DMS153 (cell line): ENCODE measurements at places on chromosomes 11 and 22.

GRCh38 chr11:131582021-131582525, 211.7 kb downstream of the NTM start:
- DNase-seq = no peak

DNA sequence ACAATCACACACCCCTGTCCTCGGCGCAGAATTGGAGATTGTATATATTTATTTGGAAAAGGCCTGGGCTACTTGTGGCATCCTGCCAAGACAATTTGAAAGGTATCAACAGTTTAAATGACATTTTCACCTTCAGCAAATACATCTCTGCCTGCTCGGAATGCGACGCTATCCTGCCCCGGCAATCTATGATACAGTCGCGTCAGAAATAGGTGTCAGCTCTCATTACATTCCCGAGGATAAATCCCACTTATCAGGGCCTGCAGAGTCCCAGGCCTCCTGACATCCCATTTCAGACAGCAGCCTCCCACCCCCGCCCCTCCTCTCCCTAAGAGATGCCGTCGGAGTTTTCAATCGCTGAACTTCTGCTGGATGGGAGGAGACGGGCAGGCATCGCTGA, 114.7 kb downstream of the BRD1 start:
- DNase-seq = no peak

GRCh38 chr11:126403658-126404057, 48.2 kb downstream of the ST3GAL4 start:
- no peak for DNase-seq

- DNase-seq = no peak
Measured at GRCh38 chr11:134082990-134083389, 14.1 kb downstream of the JAM3 start.

DNA sequence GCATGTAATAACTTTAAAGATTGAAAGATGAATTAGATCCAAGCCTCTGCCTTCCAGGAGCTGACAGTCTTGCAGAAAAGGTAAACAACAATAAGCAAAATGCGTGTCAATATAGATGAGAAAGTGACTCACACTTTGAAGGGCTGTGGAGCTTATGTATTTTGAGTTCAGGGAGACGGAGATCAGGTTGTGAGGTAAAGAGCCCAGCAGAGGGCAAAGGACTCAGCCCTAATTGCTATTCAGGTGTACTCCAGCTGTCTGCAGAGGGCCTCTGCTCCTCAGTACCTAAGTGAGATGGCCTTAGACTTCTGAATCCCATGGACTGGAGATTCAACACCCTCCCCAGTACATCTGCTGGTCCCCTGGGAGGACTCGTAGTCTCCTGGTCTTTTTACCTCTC, 22.9 kb upstream of the CTR9 start:
- DNase-seq = no peak

- DNase-seq = no peak
Measured at GRCh38 chr11:5622802-5623201, 2.0 kb upstream of the TRIM34 start.

DNA sequence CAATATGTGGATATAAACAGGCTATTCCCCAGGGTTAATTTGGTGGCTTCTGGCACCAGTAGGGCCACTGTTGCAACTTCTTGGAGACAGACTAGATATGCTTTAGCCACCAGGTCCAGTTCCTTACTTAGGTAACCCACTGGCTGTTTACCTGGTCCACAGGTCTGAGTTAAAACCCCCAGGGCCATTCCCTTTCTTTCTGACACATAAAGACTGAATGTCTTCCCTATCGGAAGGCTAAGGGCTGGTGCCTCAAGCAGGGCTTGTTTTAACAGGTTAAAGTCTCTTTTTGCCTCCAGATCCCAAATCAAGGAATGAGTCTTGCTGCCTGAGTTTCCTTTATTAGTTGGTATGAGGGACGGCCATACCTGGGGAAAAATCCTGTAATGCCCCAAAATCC, 1052.7 kb upstream of the CNTN5 start:
- no peak for DNase-seq

GRCh38 chr22:46052801-46053562, 76.0 kb upstream of the WNT7B start:
- DNase-seq = peak; percentile 81

DNA sequence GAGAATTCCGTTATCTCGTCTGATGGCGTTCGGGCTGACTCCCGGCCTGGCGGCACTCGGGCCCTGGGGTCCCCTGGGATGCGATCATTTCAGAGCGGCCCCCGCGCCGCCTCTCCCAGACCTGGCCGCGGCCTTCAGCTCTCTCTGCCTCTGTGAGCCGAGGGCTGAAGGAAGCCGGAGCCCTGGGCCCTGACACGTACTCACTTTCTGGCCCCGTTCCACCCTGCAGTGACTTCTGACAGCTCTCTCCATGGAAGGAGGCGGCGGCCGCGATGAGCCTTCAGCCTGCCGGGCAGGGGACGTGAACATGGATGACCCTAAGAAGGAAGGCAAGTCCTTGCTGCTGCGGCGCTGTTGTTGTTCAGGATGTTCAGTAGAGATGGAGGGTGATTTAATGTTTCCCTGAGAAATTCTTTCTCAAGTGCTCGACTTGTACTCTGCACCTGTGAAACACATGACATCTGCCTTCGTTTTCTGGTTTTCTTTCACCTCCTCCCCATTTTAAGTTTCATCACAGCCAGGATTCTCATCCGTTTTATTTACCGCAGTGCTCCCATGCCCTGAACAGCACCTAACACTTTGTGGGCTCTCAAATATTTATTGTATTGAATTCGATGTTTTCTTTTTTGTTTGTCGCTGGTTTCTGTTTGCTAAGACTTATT, 612 bp downstream of the GTSE1 start:
- no peak for DNase-seq

- DNase-seq = no peak
Measured at GRCh38 chr22:38397189-38398085, 57.6 kb downstream of the KCNJ4 start.

- DNase-seq = peak; percentile 37
Measured at GRCh38 chr11:18775492-18776292, 15.9 kb downstream of the PTPN5 start.

DNA sequence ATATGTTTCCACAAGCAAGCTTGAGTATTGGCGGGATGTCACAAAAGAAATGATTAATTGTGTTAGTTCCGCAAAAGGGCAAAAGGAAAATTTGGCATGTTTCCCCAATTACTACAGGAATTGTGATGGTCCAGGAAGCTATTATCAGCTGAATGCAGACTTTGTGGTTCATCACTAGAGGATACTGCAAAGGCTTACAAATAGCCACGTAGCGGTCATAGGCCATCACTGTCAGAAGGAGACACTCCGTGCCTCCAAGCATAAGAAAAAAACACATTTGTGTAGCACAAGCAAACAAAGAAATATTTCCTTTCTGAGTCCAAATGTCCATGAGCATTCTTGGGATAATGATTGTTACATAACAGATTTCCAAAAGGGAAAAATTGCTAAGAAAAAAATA, 1.8 kb downstream of the OR10AG1 start:
- DNase-seq = no peak

GRCh38 chr11:33668468-33668825, 32.2 kb downstream of the C11orf91 start:
- no peak for DNase-seq

DNA sequence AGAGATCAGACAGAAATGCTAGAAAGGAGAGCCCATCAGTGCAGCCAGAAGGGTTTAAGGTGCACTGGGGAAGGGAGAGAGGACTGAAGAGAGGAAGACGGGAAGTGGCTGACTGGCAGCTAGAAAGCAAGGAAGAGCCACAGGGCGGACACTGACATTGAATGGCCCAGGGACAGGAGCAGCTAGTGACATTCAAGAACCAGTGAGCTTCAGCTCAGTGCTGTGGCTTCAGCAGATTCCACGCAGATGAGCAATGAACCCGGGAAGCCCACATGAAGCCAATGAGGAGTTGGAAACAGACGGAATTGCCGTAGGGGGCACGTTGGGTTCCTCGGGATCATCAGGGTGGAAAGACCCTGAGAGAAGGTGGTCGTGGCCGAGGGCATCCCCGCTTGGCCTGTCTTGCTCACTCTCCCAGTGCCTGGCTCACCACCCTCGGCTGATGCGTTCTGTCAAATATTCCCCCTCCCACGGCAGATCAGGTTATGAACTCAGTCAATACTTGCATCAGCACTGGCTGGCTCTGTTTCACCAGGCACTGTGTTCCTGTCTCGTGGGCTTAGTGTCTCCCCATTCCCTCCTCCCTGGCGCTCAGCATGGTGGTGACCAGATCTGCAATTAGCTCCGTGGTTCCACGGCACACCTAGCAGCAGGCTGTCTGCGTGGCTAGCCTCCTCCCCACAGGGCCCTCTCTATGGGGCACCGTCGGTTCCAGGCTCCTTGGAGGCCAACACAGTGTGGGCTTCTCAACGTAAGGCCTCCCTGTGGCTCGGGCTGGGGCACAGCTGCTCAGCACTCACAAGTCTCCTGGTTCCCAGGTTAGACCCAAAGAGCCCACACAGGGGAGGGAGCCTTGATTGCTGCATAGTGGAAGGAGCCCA, 145.5 kb downstream of the TRIM29 start:
- no peak for DNase-seq

DNA sequence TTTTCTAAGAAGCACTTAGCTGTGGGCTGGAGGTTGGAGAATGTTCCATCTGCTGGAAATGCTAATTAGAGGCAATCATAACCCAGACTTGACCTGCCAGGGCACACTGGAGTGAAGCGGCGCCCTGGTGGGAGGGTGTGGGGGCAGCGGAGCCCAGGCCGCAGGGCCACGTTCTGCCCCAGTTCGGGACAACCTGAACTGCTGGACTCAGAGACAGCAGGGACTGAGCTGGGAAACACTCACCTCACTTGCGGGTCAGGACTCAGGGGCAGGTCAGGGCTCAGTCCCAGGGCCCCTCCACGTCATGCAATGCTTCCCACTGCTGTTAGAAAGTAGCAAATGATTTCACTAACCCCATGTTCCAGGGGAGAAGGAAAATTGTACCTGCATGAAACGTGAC, 316.4 kb downstream of the NTM start:
- no peak for DNase-seq

DNA sequence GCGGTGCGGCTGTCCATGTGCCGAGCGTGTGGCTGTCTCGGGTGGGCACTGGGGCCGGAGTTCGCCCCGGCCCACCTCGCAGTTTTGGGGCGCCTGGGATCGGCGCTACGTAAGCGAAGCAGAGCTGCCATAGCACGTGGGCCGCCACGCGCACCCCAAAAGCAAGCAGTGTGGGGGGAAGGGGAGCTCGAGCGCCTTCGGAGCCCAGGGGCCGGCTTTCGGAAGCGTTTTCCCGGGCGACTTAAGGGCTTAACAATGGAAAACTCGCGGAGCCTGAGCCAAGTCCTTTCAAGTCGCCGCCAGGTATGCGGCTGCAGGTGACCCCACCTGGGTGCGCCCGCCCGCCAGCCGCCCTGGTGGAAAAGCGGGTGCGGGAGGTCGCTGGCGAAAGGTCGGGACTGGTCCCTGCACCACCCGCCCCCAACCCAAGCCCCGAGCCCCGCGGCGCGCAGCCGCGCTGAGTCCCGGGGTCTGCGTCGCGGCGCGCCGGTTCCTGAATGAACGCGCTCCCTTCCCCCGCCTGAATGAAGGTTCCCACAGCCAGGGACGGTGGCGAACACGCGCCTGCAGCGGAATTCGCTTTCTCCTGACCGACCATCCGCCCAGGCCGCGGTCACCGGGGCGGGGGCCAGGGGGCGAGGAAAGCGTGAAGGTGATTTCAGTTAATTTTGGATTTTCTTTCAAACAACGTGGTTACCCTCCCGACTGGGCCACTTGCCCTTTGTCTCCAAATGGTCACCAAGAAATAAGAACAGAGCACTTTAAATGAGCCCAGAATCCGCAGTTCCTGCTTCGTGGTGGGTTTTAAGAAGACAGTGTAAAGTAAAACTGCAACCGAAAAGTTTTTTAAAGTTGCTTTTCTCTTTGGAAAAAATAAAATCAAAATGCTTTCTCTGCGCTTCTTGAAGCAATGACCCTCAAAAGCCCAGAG, 2.8 kb upstream of the CCND1 start:
- DNase-seq = no peak

GRCh38 chr22:46185283-46185682, 35.0 kb downstream of the PPARA start:
- DNase-seq = no peak

GRCh38 chr11:35063488-35063931, 75.5 kb upstream of the CD44 start:
- no peak for DNase-seq

DNA sequence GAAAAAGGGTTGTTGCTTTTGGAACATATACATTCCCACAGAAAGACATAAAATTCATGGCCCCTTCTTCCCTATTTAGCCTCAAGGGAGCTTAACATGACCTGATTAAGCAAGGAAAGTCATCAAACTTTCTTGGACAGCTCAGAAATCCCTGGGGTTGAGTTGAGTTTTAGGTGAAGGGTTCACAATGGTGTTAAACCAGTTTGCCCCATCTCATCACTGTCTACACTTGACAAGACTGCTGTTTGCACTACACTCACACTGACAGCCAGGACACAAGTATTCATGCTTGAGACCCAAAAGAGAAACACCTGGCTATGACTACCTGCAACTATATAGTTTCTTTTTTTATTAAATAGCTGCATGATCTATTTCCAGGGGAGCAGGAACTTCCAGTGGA, 209.8 kb upstream of the TMEM45B start:
- DNase-seq = no peak

DNA sequence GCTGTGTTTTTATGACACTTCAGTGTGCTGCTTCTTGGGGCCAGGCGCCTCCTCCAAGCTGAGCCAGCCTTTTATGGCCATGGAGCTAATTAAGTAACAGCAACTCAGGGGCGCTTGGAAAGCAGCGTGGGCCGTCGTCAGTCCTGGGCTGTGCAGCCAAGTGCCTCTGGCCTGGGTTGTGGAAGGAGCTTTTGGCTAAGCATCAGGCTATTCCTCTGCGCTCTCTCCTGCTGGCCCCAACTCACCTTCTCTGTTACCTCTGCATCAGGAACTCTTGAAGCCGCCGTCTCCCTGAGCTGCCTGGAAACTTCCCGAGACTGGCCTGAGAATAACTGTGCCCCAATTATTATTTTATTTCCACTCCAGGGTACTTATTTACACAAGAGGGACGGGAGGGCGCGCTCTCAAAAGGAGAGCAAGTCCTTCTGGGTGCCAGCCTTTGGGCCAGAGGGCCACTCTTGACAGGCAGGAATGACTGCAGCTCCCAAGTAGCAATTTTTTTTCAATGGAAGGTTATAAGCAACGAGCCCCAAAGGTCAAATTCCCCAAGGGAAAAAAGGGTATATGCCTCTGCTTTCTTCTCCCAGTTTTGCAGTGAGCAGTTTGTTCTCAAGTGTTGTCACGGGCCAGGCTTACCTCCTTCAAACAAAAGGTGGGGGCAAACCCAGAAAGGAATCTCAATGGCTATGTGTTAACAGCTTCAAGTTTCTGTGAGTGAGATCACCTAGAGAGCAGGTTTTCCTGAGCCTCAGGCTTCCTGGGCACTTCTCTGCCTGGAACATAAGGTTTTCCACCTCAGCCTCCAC, 38.5 kb upstream of the NAV2 start:
- DNase-seq = no peak

DNA sequence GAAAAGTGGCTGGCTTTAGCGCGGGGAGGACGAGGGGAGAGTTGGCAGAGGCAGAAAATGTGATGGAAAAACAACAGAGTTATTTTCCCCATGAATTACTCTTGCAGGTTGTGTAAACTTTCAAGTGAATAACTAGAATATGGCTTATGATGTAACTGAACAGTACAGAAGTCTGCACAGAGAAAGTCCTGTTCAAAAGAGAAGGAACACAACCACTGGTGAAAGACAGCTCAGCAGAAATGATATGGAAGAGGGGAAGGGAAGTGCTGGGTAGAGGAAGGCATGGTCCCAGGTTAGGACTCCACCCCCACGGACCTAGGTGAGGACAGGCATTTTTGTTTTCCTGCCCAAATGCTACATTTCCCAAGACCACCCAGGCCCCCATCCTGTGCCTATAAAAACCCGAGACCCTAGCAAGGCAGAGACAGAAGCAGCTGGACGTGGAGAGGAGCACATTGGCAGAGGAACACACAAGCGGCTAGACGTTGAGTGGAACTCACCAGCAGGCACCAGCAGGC, 77.7 kb downstream of the MAML2 start:
- no peak for DNase-seq

- no peak for DNase-seq
Measured at GRCh38 chr11:6095798-6096197, 11.7 kb upstream of the OR56B4 start.
